AG08395 (cell line): ENCODE measurements at places on chromosomes 2 and 18.

- DNase-seq: no peak
These were observed 136.1 kb downstream of the DCDC2C start for GRCh38 chr2:3839476-3839875.

- no peak for DNase-seq
These were observed 188.9 kb upstream of the ITGA4 start for GRCh38 chr2:181268174-181268867.

DNA sequence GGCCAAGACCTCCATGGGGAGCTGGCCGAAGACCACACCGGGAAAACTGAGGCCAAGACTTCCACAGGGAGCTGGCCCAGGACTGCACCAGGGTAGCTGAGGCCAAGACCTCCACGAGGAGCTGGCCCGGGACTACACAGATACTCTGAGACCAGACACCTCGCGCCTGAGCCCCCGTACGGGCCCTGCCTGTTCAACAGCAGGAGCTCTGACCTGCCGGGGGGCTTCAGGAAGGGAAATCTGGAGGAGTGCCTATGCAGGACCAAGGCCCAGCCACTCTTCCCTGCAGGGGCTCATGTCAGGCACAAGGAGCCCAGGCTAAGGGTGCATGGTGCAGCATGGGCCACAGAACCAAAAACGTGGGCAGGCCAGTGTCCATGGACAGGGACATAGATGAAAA, 151.6 kb downstream of the TMEM18 start:
- DNase-seq: no peak

- peak; percentile 71 for DNase-seq
These were observed 8.6 kb downstream of the OXER1 start for GRCh38 chr2:42755191-42755880.
